ENCODE measurements at places on chromosomes 3 and 15.

DNA sequence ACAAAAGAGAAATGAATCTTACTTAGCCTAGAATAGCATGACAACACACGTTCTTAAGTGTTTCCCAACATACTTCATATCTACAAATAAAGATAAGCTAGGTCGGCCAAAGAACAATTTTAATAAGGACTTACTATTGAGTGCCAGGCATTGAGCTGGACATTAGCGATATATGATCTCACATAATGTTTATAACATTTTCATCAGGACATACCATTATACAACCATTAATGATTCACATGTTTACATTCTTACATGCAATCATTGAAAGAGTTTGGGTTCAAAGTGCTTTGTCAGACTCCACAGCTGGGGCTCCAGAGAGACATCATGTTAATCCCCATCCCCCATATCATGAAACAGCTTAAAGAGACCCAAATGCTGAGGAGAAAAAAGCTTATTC is 189.0 kb downstream of the STT3B start:
- no peak for DNase-seq

DNA sequence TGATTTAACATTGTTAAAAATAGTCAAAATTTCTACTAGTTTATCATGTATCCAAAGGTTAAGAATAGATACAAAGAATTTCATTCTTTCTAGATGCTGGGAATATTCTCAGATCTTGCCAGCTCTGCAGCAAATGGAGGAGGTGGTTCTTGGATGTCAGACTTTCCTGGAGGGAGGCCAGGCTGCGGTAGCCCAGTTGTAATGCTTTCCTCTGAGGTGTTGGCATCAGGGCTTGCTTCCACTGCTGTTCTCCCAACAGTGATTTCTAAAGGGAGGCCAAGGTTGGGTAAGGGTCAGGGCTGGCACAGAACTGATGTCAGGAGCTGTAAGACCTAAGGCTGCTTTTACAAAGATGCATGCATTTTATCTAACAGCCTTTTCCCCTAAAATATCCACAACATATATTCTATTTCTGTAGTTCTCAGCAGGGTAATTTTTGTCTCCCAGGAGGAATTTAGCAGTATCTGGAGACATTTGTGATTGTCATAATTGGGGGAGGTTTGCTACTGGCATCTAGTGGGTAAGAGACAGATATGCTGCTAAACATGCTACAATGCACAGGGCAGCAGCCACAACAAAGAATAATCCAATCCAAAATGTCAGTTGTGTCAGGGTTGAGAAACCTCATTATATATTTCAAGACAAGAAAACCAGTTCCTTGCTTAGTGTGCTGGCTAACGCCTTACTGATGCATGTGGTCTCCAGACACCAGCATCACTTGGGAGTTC is 42.0 kb upstream of the SPTSSB start:
- DNase-seq: no peak

GRCh38 chr3:111072031-111072921 is 660 bp downstream of the NECTIN3 start:
- DNase-seq: no peak

DNA sequence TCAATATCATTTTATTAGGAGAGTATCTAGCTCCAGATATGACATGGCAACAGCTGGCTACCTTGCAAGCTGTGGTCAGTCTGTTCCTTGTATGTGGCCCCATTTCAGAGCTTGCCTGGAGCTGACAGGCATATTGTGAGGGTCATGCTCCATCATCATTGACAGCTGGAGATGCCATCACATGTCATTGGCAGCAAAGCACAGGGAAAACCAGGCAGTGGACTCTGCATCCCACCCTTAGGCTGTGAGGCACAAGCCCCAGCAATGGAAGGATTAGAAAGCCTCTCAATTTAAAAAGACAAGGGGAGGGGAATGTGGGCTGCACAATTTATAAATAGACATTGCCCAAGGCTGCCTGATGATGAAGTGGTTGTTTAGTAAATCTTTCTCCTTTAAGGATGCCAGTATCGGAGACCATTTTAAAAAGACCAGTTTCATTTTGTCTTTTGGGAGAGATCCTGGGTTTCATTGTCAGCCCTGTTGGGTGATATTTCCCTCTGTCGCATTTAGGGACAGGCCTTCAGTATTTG is 27.9 kb downstream of the LNP1 start:
- no peak for DNase-seq

DNA sequence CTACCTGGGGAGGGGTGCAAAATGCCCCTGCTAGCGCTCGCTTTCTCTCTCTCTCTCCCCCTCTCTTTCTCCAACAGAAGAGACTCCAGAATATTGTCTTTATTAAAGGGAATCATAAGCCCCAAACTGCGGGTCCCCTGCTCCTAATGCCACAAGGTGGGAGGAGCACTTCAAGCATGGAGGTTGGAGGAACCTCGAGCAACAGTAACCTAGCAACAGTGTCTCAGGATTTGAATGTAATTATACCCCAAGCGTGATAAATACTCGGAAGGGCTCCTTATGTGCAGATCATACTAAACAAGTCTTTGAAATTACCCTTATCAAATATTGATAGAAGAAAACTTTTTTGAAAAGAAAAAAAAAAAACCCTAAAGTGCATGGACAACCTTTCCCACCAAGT is 582.2 kb upstream of the PPP2R3A start:
- no peak for DNase-seq

GRCh38 chr3:187987924-187988323 is 166.0 kb upstream of the LPP start:
- no peak for DNase-seq

DNA sequence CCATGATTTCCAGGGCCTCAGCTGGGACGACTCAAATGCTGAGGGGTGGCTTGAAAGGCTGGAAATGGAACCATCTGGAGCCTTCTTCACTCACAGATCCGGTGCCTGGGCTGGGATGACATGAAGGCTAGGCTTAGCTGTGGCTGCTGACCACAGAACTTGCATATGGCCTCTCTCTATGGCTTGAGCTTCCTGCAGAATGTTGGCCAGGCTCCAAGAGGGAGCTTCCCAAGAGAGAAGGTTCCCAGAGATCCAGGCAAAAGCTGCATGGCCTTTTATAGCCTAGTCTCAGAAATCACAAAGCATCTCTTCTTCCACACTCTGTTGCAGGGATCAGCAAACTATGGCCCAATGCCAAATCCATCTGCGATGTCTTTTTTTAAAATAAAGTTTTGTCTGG is 44.8 kb downstream of the GATM start:
- DNase-seq: no peak

- DNase-seq: no peak
Measured at GRCh38 chr3:166688665-166689064, 691.4 kb downstream of the ZBBX start.

DNA sequence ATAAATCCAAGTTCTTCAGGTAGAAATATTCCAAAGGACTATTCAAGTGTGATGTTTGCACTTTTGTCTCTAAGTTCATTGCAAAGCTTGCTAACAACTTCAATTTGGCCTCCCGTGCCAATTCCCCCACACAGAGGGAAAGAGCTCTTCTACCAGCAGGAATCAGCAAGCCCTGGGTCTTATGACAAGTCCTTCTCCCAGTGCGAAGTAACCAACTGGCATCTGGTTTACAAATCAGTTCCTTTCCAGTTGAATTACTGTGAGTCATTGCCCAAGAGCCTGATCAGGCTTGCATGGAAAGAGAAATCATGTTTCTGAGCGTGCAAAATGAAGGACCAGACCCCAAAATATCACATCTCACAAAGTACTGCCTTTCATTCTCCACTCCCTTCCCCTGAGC is 62.7 kb upstream of the SLCO3A1 start:
- DNase-seq: no peak

DNA sequence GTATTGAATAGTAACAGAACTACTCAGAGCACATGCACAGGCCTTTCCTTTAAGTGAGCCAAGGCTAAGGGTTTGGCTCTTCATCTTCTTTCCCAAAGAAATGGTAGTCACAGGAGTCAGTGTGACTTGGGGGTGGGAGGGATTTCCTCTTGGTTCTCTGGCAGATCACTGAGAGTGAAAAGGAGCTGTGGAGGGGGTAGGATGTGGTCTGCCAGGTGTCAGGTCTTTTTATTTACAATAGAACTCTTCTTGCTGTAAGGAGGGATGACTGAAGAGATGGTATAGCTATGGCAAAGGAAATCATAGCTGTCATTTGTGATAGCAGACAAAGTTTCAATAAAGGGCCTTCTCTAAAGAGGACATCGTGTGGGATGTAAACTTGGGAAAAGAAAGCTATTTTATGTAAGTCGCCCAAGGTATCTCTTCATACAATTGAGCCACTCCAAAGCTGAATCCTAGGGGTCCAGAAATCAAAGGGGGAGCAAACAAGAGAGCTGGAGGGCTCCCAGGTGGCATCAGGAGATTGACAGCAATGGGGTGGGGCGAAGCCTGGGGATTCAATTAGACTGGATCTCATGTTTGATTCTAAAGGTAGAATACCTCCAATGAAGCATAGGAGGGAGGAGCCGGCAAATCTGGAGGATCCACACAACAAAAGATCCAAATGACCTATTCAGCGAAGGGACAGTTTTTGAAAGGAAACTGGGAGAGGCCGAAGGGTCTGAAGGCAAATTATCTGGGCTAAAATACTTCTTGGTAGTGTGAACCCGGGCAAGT is 20.0 kb upstream of the CHD2 start:
- no peak for DNase-seq

GRCh38 chr3:179428876-179429548 is 22.3 kb downstream of the GNB4 start:
- no peak for DNase-seq

DNA sequence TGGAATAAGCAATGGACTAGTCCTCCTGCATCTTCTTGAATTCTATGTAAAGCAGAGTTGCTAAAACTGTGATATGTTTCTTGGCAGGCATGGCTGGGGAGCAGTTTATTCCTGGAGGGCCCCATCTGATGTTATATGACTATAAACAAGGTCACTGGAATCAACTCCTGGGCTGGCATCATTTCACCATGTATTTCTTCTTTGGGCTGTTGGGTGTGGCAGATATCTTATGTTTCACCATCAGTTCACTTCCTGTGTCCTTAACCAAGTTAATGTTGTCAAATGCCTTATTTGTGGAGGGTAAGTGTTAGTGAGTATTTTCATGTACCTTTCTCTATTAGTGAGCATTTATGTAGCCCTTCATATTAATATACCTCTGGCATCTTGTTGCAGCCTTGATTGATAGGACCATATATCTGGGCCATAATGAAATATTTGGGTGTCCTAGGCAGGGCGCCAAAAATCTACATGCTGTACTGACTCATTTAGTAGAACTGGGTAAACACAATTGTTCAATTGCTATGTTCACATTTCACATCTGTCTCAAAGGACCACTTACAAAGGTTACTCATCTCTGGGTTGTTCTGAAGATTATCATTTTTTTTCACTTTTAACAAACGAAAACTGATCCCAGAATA is 52.6 kb upstream of the ADGRG7 start:
- DNase-seq: no peak

GRCh38 chr3:13780432-13781176 is 99.3 kb downstream of the WNT7A start:
- no peak for DNase-seq

DNA sequence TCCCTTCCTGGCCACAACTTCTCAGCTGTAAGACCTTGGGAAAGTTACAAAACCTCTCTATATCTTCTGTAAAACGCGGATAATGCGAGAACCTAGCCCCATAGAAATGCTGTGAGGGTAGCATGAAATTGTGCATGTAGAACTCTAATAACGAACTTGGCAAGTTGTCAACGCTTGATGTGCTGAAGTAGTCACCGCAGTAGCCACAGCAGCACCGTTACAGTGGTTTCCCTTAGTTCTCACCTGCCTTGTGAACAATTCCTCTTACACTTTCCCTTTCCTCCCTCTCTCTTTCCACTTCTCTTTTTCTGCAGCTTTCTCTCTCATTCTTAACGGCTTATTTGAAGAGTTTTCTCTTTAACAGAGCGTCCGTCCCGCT is 447 bp upstream of the SHQ1 start:
- no peak for DNase-seq

GRCh38 chr3:9397906-9398699 is 688 bp downstream of the SETD5 start:
- DNase-seq: peak; percentile 19

- no peak for DNase-seq
Measured at GRCh38 chr15:88714782-88715372, 76.1 kb downstream of the ISG20 start.

GRCh38 chr3:185796431-185797107 is 28.3 kb downstream of the IGF2BP2 start:
- no peak for DNase-seq

DNA sequence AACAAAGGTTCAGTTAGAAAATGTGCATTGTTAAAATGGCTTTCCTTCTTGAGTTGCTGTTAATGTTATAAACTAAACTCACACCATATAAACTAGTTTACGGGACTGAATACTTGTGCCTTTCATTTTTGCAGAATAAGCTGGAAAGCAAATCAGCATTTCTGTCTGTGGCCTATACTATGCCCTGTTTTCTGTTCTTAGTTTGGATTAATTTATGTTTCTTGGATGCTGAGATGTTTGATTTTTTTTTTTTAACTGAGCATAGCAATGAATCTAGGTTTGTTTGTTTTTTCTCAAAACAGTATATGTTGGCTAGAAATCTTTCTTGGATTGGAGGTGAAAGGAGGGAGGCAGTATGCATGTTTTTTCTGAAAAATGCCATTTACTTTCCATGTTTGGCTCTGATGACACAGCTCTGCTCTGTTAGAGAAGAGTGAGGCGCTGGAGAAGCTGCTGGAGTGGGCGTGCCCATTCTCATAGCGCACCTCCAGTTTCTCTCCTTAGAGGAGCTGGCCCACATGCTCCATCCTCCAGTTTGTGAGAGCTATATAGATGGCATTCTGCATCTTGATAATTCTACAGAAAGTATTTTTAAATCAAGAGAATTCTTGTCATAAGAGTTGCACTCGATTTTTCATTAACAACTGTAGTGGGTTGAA is 423.6 kb upstream of the TPM1 start:
- no peak for DNase-seq

DNA sequence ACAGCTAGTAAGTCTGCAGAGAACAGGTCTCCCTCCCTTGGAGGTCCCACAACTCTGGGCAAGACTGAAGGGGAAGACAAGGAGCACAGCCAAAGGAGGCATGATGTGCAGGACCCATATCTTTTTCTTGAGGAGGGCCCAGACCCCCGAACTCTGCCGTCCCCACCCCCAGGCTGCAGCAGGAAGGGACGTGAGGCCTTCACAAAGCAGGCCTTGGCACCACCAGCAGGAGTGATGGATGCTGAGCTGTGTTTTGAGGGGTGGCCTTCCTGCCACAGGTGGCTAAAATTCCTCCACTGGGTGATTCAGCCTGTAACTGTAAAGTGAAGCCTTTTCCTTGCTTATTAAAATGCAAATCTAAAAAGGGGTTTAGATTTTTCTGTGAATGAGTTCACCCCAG is 8.6 kb downstream of the PLA2G4D start:
- no peak for DNase-seq

DNA sequence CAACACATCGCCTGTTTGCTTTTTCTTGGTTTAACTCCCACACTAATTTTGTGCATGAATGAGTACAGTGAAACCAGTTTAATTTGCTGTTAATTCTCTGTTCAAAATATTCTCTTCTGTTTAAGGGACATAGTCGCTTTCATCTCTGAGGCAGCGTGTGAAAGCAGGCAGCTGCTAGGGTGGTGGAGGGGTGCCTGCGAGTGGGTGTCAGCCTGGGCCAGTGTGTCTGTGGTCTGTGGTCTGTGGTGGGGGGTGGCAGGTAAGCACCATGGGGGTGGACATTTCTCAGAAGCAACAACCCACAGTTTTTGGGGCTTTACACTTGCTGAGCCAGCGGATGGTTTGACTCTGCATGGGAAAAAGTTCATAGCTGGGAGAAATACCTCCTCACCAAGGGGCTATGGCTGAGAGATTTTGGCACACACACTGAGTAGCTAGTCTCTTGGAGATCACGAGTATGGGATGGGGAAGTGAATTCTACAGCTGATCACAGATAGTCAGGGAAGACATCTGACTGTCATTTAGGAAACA is 109.2 kb downstream of the EPHB1 start:
- DNase-seq: peak; percentile 2

- DNase-seq: no peak
Measured at GRCh38 chr15:49801796-49802195, 180.9 kb downstream of the DTWD1 start.

Measured in activated CD8-positive, alpha-beta memory T cell treated with anti-CD3 and anti-CD28 coated beads for 48 hours (primary cell).